ENCODE measurements at places on chromosomes 6 and 20.

GRCh38 chr6:130306377-130306776 lies 59.4 kb upstream of the TMEM200A start:
- no peaks in the 10 kb centered on the region for H3K36me3 ChIP-seq
- no peak overlapping the region for H3K4me3 ChIP-seq
- DNase-seq, result no peak
- peaks cover 9% of the 10 kb centered on the region for H3K4me1 ChIP-seq
- no peak overlapping the region for H3K27ac ChIP-seq
- H3K27me3 ChIP-seq, result no peaks in the 10 kb centered on the region

DNA sequence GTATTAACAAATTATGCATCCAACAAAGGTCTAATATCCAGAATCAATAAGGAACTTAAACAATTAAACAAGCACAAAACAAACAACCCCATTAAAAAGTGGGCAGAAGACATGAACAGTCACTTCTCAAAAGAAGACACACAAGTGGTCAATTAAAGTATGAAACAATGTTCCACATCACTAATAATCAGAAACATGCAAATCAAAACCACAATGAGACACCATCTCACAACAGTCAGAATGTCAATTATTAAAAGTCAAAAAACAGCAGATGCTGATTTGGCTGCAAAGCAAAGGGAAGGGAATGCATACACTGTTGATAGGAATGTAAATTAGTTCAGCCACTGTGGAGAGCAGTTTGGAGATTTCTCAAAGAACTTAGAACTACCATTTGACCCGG lies 129.3 kb downstream of the PFDN4 start:
- peaks cover 1% of the 10 kb centered on the region for H3K36me3 ChIP-seq
- no peak overlapping the region for H3K27ac ChIP-seq
- no peaks in the 10 kb centered on the region for H3K4me1 ChIP-seq
- no peak overlapping the region for H3K4me3 ChIP-seq
- peaks cover 13% of the 10 kb centered on the region for H3K27me3 ChIP-seq

- no peak overlapping the region for H3K27ac ChIP-seq
- H3K36me3 ChIP-seq, result no peaks in the 10 kb centered on the region
- H3K4me3 ChIP-seq, result no peak overlapping the region
- H3K4me1 ChIP-seq, result no peaks in the 10 kb centered on the region
- H3K27me3 ChIP-seq, result peaks cover 47% of the 10 kb centered on the region
These were observed 66.6 kb upstream of the CTNNBL1 start for GRCh38 chr20:37627060-37627766.

GRCh38 chr6:89180971-89181370 lies 35.1 kb downstream of the PM20D2 start:
- no peak for DNase-seq
- no peak overlapping the region for H3K4me3 ChIP-seq
- H3K27me3 ChIP-seq, result peaks cover 1% of the 10 kb centered on the region
- H3K27ac ChIP-seq, result no peak overlapping the region
- H3K4me1 ChIP-seq, result no peaks in the 10 kb centered on the region

- no peak overlapping the region for H3K4me3 ChIP-seq
- no peaks in the 10 kb centered on the region for H3K36me3 ChIP-seq
- H3K27ac ChIP-seq, result no peak overlapping the region
- H3K4me1 ChIP-seq, result peaks cover 18% of the 10 kb centered on the region
- no peaks in the 10 kb centered on the region for H3K27me3 ChIP-seq
- no peak for DNase-seq
These were observed 203.8 kb upstream of the LRFN2 start for GRCh38 chr6:40791004-40791403.

- DNase-seq, result no peak
- peaks cover 11% of the 10 kb centered on the region for H3K27me3 ChIP-seq
- no peak overlapping the region for H3K4me3 ChIP-seq
- H3K36me3 ChIP-seq, result no peaks in the 10 kb centered on the region
- no peak overlapping the region for H3K27ac ChIP-seq
These were observed 31.9 kb upstream of the EIF2S2 start for GRCh38 chr20:34143951-34144350.

All from activated naive CD8-positive, alpha-beta T cell treated with anti-CD3 and anti-CD28 coated beads, Interleukin-2, amount 50 U/mL, for 24 hours (primary cell).